CD14-positive monocyte (primary cell): ENCODE measurements at places on chromosomes 13 and 19.

DNA sequence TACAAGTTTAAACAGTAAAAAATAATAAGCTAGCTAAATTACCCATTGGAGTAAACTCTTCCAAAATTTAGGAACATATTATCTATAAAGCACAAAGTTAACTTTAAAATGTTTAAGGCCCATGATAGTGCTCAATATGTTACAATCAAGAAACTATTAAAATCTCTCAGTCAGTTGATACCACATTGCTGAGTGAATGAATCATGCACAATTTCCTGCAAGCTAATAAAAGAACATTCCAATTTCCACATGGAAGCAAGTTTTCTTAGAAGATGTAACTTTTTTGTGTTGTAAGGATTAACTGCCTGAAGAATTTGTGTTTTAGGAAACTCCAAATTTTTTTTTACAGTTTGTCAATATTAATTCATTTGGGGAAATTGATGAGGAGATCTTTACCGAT is 666.6 kb downstream of the SLITRK1 start:
- DNase-seq = no peak

GRCh38 chr13:55999709-56000108 is 1141.0 kb upstream of the PRR20A start:
- no peak for DNase-seq

DNA sequence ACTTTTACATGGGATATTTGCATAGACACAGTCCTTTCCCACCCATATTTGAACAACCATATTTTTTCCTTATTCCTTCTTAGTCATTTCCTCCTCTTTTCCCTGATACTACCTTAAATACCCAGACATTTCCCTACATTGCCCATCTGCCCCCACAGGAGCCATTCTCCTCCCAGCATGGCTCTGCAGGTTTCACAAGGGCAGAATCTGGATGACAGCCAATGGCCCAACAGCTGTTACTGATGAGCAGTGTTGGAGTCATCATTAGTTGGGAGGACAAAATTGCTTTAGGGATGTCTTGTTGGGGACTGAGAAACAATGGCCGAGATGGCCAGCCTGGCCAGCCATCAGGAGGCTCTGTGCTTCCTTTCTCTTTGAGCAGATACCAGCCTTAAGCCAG is 209.5 kb downstream of the KLF5 start:
- no peak for DNase-seq

DNA sequence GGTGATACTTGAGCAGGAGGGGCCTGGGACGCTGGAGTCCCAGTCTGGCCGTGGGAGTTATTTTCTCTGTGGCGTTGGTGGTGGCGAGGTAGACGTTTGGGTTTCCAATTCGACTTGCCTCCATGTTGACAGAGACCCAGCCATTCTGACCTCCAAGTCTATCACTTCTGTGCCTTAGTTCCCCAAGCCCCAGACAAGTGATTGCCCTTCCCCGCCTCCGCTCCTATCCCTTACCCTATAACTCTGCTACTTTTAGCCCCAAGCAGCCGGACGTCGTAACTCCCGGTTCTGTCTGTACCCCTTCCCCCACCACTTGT is 549 bp downstream of the TIMM50 start:
- no peak for DNase-seq

DNA sequence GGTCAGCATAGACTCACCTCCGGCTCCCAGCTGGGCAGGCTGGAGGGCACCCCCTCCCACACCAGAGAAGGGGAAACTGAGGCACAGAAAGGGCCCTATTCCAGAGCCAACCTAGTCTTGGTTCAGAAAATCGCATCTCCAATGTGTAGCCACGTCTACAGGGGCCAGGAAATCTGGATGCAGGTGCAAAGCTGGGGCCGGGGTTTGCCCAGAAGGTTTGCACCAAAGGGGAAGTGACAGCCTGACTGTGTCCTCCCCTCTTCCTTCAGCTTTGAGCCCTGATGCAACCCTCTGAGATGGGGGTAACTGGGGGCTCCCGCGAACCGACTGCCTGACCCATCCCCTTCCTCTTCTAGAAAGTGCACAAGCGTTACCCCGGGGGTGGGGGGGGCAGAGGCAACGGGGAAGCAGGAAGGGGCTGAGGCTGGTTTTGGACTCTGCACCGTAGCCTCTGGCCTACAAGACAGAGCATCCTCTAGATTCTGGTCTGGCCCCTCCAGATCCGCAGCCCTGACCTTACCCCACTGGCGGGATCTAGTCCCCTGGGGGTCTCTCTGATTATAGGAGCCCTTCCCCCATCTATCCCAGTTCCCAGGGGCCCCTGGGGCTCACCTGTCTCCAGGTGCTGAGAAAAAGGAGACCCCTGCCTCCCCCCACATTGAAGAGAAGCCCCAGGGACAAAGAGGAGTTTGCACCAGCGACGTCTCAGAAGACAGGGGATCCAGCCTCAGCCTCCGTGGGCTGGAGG is 1.1 kb upstream of the ONECUT3 start:
- DNase-seq = no peak

GRCh38 chr19:33724021-33724720 is 72.5 kb upstream of the KCTD15 start:
- no peak for DNase-seq

DNA sequence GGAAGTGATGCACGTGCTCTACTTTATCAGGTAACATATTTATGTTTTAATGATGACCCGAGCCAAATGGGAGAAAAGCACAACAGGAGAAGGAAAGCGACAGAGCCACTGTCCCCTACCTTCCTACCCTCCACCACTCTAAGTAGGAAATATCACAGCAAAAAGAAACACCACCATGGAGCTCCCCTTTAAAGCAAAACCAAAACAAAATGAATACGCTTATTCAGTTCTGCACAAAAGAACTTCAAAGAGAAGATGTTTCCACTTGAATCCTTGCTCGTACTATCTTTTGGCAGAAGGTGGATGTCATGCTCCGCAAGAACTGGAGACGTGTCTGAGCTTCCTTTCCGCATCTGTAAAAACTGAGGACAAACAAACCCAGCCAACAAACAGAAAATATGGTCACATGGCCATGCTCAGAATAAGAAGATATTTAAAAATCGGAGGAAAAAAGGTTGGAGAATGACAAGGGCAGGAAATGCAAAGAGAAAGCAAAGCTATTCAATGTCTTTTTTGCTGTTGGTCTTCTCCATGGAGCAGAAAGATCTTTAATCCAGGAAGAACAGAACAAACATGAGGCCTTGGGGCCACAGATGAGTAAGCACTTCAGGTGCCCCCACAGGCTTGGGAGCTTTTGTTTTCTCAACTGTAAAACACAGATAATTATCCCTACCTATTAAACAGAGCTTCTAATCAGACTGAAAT is 19.5 kb downstream of the N4BP2L1 start:
- no peak for DNase-seq

- DNase-seq = no peak
Observed at GRCh38 chr13:27302643-27303262, 32.1 kb downstream of the RASL11A start.

DNA sequence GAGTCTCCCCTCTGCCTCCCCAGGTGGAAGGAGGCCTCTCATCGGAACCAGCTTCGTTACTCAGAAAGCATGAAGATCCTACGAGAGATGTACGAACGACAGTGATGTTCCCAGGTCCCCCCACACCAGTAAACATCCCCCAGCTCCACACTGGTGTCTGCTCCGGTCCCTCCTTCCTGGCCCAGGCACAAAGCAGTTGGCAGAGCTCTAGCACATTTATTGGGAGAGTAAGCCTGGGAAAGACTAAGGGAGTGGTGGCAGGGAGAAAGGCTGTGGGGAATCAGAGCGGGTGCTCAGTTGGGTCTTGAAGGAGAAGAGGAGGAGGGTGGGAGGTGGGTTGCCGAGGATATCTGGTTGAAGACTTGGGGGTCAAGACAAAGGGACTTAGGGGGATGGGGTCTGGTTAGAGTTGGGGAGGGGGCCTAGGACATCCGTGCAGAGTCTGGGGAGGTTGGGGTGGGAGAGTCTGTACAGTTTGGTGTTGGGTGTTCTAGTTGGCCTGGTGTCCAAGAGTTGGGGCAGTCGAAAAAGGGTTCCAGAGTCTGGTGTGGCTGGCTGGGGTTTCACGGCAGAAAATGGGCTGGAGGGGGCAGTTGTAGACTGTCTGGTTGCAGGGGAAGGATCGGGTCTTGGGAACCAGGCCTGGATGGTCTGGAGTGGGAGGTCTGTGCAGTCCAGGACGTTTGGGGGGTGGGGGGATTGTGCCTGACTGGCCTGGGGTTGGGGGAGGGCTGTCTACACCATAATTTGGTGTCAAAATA is 2.3 kb downstream of the HSPB6 start:
- DNase-seq = no peak

DNA sequence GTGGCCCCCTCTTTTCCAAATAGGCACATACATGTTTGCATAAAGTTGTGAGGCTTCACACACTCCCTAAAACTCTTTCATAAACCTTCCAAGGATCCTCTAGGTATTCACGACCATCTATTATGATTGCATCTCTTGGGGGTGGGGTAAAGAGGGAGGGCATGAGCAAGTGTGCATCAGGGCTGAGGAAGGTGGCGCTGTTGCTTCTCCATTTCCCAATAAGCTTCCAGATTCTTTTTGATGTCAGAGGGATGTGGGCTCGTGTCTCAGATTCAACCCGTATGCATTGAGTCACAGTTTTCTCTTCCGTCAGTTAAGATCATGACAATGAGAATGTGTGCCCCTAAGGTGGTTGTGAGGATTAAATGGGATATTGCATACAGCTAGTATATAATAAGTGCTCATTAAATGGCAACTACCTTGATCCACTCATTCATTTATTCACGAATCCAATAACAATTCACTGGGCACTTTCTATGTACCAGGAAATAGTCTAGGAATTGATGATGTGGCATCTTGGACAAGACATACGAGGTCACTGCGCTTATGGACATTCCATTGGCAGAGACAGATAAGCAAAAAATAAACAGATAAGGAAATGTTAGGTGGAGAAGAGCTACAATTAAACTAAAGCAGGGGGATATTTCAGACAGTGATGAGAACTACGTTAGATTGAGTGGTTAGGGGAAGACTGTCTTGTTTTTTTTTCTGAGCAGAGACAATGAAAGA is 10.3 kb downstream of the CYP2B6 start:
- DNase-seq = no peak

DNA sequence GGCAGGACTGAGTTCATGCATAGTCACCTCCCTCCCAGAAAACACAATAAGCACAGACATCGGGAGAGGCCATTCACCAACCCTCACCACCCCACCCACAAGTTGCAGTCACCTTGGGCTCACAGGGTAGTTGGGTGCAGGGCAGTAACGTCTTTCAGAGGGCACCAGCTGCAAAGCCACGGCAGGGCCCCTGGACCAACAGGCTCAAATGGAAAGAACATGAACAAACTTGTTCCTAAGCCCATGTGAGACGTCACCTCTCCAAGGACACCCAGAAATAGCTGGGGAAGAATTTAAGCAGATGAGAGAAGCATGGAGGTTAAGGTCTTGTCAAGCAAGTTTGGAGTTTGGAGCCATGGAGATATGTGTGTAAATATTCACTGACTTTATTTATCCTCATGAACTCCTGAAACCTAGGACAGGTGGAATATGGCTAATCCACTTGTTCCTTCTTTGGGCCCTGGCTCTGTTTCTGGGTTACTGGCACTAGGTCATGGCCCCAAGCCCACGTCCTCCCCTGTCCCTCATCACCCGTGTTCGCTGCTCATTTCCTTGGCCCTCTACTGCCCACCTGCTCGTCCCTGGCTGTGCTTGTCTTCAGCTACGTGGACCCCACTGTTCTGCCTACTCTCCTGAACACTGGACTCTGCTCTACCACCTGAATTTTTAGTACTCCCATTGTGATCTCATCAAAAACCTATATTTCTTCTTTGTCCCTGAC is 40.4 kb downstream of the SACS start:
- no peak for DNase-seq

DNA sequence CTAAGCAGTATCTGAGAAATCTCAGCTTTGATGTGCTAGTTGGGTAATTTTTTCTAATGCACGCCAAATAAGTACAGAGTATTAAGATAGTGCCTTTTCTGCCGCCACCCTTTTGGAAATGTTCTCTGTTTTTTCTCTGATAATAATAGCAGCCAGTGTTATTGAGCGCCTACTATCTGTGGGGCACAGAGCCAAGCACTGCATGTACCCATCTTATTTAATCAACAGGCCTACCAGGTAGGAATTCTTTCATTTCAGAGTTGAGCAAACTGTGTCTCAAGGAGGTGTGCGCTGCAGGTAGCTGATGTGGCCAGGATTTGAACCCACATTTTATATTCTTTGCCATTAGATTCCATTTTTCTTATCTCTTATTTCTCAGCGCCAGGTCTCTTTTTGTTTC is 1.4 kb downstream of the EPN1 start:
- DNase-seq = no peak

DNA sequence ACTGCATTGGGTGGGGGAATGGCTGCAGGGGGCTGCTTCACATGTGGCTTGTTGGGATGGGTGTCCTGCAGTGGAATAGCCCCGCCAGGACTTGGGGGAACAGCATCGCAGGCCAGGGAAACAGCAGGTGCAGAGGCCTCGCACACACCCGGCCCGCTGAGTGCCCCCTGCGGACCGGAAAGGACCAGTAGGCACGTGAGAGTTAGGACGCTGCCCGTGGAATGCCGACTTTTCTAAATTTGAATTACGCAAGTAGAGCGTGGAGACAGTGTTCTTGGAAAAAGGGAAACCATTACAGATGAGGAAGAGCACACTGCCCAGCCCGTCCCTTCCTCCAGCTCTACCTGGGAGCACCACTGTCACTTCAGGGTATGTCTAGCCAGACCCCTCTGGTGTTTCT is 11.5 kb downstream of the DNM2 start:
- DNase-seq = no peak

- peak; percentile 74 for DNase-seq
Observed at GRCh38 chr19:2503521-2504109, 27.7 kb downstream of the GADD45B start.

GRCh38 chr13:89034015-89034414 is 1362.8 kb downstream of the SLITRK5 start:
- no peak for DNase-seq

- DNase-seq = no peak
Observed at GRCh38 chr19:48668332-48668731, 4.5 kb downstream of the NTN5 start.

DNA sequence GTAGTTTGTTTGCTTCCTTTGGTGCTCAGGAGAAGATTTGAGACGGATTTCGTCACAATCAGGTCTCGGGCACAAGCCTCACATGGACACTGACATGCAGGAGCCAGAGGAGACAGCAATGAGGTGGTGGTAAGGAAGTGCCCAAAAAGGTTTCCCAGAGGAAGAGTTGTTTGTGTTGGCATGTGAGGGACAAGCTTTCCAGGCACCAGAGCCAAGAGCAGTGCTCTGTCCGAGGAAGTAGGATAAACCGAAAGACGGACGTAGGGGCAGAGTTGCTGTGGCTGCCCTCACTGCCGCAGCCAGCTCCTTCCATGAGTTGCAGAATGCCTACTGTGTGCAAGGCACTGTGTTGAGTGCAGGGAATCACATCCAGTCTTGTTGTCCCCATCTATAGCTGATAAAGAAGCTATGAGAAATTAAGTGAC is 27.7 kb downstream of the SAE1 start:
- DNase-seq = no peak
